CD4-positive, alpha-beta T cell treated with Interferon alpha-2 for 1 hour (primary cell): ENCODE measurements at places on chromosomes 6 and 20.

DNA sequence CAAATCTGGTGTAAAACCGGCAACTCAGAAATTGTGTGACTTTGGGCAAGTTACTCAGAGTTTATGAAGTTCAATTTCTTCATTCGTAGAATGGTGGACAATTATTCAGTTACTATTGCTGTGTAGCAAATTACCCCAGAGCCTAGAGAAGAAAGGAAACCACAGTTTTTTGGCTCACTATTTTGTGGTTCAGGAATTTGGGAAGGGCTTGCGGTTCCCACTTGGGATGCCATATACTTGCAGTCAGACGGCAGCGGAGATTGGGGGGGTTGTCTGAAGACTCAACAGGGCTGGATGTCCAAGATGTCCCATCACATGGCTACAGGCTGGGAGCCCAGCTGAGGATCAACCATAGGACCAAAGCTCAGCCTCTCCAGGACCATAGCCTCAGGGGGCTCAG is 108.1 kb downstream of the PCSK2 start:
- no peak for DNase-seq

DNA sequence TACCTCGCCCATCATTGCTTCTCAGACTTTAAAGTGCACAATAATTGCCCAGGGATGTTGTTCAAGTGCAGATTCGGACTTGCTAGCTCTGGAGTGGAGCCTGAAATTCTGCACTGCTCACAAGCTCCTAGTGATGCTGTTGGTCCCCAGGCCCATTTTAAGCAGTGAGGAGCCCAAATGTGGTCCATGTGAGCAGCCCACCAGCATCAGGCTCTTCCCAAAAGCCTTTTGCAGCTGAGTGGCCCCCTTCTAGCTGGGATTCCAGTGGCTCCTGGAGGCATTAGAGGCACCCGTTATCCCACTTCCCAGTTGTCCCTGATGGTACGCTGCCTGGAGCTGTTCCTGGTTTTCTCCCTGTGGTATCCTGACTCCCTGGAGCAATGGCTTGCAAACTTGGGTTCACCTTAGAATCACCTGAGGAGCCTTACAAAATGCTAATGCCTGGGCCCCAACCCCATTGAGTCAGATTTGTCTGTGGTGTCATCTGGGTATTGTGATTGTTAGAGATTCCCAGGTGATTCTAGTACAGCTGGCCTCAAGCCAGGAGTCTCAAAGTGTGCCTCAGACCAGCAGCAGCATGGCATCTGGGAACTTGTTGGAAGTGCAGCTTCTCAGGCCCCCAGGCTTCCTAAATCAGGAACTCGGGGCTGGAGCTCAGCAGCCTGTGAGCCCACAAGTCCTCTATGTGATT is 186.9 kb upstream of the SLC24A3 start:
- no peak for DNase-seq

DNA sequence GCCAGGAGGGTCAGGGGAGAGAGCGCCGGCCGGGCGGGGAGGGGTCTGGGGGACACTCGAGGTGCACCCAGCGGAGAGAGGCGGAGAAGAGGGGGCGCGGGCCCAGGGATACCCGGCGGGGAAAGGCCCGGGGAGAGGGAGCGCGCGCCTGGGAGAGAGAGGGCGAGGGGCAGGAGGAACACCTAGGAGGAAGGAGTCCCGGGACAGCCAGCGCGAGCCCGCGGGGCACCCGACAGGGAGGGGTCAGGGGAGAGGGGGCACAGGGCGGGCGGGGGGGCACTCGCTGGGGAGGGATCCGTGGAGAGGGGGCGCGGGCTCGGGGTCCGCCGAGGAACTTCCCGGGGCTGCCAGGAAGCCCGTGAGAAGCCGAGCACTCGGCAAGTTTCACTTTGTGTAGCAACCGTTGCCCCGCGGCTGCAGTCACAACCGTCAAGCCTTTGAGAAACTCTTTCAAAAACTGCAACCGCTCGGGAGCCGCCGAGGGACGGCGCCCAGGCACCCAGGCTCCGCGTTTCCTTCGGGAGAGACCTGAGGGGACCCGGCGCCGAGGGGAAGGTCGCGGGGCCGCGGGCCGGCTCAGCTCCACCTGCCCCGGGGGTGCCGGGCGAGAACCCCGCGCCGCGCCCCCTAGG is 471 bp downstream of the EZR start:
- DNase-seq = peak; percentile 67

GRCh38 chr20:10487142-10488136 is 52.3 kb downstream of the SLX4IP start:
- DNase-seq = no peak

GRCh38 chr6:98925831-98926230 is 21.9 kb downstream of the FBXL4 start:
- no peak for DNase-seq

DNA sequence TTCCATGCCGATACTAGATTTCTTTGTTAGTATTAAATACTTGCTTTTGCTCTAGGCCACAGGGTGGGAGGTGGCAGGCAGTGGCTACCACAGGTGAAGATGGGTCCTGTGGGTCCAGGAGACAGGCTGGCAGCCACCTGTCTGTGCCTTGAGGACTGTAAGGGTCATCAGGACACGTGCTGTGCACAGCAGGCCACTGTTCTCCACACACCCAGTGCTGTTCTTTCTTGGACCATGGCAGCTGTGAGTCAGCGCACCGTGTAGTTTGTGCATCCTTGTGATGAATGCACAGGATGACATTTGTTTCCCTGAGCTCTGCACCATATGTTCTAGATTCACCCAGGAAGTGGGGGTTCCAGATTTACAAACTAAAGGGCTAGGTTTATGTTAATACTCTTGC is 317.0 kb downstream of the ZFAND3 start:
- no peak for DNase-seq

- DNase-seq = no peak
These were observed 1.2 kb downstream of the ECI2 start for GRCh38 chr6:4133941-4134838.

- no peak for DNase-seq
These were observed 10.3 kb downstream of the KIZ start for GRCh38 chr20:21136015-21136732.

GRCh38 chr6:68911334-68911733 is 276.3 kb downstream of the ADGRB3 start:
- DNase-seq = no peak

- no peak for DNase-seq
These were observed 11.5 kb upstream of the IPCEF1 start for GRCh38 chr6:154367839-154368695.

DNA sequence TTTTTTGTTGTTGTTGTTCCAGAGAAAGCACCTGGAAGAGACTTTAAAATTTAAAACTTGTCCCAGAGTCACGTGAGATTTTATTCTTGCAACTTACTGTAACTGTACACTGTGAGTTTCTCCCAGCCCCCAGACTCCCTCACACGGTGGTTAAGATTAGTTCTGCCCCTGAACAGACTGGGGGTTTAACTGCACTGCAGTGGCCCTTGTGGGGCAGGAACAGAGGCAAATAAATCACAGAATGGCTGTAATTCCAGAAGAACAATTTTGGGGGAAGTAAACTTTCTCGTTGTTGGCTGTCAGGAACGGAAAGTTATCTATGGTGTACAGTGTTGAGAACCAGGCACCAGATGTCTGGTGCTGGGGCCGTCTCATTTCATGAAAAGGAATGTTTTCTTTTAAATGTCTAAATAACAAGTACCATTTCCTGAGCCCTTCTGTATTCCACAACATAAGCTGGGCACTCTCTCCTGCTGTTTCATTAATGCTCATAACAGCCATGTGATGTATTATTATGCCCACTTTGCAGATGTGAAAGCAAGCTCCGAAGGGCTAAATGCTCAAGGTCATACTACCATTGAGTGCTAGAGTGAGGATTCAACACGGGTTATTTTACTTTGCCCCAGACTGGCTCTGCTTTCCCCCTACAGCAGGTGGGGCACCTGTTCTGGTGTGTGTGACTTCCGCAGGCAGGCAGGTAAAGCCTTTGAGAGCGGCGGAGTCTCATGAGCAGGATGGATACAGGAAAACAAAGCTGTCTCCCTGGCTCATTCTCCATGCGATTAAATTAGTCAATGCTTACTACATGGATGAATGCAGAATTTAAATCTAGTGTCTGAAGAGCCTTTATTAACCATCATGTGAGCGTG is 30.5 kb downstream of the CNKSR3 start:
- no peak for DNase-seq

DNA sequence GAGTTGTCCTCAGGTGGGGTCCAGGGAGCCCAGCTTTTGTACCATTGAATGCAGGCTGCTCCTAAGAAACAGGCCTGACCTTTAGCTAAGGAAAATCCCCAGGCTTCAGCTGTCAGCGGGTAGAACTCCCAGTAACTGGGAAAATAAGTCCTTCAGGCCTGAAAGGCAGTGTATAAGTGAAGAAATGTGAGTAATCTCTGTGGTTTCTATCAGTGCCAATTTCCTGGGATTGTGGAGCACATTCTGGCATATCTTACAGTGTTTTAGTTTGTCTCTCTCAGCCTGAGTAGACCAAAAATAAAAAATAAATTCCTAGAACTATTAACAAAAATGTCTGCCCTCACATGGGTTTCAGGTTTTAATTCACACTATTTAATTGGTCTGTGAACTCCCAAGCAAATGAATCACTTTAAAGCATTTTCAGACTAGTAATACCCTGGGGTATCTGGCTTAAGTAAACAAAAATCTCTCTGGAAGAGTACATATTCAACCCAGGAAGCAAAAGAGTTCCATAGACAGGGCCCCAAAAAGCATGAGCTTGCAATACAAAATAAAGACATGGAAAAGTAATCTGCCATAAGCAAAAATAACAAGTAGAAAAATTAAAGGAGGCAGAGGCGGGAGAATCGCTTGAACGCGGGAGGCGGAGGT is 566.2 kb upstream of the NOX3 start:
- DNase-seq = no peak

DNA sequence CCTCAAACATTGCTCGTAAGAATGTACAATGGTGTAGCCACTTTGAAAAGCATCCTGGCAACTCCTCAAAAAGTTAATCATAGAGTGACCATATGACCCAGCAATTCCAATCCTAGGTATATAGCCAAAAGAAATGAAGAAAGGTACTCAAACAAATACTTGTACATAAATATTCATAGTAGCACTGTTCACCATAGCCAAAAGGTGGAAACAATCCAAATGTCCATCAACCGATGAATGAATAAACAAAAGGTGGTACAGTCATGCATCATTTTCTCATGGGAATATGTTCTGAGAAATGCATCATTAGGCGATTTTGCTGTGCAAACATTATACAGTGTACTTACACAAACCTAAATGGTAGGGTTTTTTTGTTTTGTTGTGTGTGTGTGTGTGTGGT is 74.4 kb upstream of the TBC1D7 start:
- DNase-seq = no peak

DNA sequence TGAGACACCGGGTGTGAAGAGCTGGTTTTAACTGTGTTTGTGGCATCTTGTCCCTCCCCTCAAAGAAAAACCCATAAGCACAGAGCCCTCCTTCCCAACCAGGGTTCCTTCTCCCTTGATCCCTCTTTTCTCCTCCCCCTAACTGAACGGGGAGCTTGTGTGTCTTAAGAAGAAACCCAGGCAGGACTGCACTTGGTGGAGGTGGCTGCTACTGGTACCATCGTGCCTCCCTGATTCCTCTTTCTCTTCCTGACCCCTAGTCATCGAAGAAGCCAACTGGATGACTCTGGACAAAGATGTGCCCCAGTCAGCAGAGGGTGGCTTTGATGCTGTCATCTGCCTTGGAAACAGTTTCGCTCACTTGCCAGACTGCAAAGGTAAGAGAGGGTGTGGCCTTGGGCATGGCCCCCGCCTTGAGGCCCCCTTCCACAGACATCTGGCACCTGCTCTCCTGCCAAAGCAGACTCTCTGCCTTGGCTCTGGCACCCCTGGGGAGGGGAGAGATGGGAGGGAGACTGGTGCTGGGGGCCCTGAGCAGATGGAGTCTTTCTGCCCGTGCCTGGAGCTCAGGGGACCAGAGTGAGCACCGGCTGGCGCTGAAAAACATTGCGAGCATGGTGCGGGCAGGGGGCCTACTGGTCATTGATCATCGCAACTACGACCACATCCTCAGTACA is 2.1 kb downstream of the GNMT start:
- no peak for DNase-seq

DNA sequence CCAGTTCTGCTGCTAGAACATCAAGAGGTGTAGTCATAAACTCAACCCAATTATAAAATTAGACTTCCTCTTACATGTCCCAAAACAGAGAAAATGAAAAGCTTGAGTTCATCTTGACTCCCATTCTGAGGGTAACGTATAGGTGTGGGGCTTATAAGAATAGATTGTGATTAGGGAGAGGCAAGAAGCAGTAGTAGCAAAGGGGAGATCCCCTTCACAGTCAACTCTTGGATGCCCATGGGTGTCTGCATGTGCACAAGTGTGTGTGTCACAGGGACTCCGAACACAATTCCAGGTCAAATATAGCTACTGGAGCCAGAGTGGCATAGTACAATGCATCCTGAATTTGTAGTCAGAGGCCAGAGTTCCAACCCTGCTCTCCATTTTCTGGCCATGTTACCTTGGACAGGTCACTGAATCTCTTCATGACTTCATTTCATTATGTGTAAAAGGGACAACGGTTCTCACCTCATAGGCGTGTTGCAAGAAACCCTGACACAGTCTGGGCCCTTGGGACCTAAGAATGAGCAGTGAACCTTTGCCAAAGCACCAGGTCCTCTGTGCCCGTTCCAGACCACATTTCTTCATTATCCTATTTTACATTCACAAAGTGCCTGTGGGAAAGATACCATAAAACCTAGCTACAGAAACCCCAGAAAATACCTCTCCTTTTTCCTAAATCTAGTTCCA is 11.8 kb downstream of the GSTA4 start:
- DNase-seq = no peak

- no peak for DNase-seq
These were observed 71.5 kb upstream of the PLN start for GRCh38 chr6:118476551-118476950.

GRCh38 chr20:47411161-47411560 is 54.7 kb upstream of the ZMYND8 start:
- no peak for DNase-seq

GRCh38 chr6:52815167-52816092 is 11.8 kb upstream of the GSTA1 start:
- DNase-seq = peak; percentile 26

- DNase-seq = no peak
These were observed 34.7 kb upstream of the TBXT start for GRCh38 chr6:166202321-166202733.

DNA sequence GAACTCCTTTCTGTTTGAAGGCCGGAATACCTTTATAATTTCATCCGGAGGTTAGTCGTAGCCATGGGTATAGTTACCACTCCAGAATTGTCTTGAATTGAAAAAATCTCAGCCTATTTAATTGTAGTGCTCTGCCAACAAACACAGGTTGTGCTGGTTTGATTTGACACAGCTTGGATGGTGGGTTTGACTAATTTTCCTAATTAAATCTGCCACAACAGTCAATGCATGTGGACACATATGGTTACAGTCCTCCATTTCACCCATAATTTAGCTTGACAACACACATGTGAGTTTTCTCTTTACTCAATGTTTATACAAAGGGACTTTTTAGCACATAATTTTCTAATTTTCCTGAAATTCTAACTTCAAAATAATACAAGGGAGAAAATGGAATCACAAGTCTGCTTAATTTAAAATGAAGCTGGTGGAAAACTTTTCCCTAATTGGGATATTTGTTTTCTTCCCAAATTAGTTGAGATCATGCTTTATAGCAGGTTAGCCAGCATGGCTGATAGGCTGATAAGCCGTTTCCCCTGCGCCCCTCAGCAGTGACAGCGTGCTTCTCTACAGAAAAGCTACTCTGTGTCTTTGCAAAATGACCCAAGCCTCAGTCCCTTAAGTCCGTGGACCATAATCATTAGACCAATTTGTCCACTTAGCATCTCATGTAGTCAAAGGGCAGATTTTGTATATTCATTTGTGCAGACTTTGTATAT is 463.5 kb upstream of the FLRT3 start:
- no peak for DNase-seq
